Fibroblast of skin of back (primary cell): ENCODE measurements at places on chromosomes 3 and 15.

GRCh38 chr3:15647611-15648167, 46.1 kb downstream of the BTD start:
- peak; percentile 97 for DNase-seq

DNA sequence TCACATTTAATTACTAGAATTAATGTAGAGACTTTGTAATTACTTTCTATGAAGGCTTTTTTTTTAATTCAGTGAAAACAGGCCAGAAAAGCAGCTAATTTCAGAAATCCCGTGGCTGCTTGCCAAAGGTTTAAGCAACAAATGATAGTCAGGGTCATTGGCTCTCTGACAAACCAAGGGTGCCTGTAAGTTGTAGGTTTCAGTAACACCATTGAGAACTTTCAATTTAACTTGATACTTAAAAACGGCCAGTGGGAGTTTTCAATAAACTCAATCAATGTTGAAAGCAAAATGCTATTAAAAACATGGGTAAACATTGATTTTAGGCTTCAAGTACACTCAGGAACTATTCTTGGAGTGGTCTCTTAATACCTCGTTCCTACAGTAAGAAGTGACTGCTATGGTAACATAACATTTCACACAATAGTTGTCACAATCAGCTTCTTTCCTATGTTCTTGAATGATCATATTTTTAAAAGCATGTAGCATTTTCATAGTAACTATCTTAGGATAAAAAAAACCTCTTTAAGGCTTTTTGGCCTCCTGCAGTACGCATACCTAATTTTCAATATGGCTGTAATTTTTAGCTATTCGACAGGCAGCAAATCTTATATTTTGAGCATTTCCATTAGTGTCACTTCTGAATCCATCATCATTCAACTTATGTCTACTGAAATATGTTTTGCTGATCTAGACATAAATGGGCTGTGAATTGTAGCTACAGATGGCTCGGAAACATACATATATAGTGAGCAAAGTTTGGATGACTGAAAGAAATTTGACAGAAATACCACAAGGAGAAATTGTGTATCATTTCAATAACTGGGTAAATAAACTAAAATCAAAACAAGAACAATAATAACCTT, 592.1 kb upstream of the GBE1 start:
- DNase-seq: no peak

DNA sequence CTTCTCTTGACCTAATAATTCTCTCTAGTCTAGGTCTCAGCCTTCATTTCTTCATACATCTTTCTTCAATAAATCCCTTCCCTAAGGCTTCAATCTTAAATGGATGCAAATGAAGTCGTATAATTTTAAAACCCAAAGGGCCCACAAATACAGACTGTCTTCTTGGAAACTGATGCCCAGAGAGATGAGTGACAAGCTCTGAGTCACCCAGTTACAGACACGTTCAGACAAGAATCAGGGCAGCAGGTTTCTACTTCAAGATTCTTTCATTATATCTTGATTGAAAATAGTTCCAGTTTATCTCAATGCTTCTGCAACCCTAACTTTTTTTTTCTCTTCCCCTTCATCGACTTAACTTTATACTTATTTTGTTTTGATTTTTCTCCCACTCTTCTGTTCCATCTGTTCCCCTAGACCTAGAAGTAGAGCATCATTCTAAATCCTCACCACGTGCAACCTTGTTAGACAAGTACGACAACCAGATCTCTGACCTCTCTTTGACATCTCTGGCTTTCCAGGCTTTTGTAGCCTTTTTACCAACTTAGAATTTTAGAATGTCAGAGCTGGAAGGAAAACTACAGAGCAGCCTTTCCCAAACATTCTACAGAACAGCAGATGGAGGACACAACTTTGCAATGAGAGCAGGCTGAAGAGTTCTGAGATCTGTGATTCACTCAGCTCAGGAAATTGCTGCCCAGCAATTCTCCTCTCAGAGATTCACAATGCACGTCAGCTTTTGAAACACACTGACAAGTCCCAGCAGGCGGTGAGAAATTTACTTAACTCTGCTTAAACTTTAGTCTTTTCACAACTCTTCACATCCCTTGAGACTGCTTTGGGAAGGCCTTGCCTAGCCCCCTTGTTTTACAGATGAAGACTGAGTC, 25.3 kb downstream of the NCEH1 start:
- DNase-seq: peak; percentile 43

DNA sequence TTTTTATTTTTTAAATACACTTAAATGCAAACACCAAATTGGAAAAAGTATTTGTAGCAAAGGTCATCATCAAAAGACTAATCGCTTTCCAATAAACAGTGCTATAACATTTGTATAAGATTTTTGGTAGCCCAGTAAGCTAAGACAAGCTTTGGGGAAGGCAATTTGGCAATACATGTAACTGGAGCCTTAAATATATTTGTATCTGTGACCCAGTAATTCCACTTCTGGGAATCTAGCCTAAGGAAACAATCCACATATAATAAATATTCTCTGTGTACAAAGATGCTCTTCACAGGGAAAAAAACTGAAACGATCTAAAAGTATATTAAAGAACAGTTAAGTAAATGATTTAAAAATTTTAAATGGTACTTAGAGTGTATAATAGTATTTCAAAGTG, 65.5 kb upstream of the TJP1 start:
- DNase-seq: peak; percentile 15

DNA sequence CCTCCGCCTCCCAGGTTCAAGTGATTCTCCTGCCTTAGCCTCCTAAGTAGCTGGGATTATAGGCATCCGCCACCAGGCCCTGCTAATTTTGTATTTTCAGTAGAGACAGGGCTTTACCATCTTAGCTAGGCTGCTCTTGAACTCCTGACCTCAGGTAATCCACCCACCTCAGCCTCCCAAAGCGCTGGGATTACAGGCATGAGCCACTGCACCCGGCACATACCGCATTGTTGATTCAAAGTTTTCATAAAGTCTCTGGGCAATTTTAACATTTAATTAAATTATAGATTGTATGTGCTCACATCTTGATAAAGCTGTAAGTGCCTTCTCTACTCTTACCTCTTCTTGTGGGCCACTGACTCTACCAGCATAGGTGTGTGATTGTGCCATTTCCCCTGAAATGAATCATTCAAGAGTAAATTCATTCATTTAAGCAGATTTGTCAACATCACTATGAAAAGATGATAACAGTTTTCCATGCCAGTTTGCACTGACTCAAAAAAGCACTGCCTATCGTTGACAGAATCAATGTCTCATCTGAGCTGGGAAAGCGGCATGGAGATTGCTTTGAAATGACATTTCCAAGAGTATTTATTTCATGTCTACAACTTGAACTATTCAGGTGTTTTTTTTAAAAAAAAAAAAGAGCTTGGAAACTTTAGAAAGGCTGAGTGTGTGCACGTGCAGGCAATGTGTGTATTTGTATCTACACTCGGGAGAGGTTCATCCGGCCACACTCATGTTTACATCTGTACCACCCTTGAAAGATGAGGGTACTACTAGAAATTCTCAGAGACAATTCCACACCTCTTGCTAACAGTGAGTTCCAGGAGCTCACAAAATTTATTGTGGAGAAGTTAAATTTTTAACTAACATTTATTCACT, 3.5 kb downstream of the BCL2A1 start:
- no peak for DNase-seq

DNA sequence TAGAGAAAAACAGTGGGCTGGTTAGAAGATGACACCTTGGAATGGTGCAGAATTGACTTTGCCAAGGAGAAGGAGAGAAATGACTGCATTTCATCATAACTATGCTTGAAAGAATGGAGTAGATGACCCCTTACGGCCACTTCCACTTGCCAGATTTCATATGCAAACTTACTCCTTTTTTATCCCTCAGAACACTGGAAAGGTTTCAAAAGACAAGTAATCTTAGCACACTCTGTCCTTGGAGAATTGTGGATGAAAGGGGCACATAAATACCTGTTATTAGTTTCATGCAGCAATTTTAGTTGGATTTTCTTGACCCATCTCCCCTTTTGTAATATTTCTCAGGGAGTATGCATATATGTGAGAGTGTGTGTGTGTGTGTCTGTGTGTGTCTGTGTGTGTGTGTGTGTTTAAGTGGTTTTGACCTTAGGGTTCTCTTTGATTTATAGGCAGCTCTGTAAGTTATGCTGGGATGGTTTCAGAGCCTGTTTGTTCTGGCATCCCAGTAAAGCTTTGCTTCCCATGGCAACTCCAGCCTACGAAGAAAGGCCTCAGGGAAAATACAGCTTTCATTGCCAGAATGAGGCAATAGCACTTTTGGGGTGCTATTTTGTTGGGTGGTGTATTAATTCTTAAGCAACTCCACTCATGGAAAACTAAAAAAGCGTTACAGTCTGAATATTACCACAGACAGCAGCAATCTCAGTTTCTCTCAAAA, 122.2 kb upstream of the TP63 start:
- no peak for DNase-seq

- peak; percentile 65 for DNase-seq
These were observed 7.8 kb upstream of the RAD18 start for GRCh38 chr3:8970971-8971589.

DNA sequence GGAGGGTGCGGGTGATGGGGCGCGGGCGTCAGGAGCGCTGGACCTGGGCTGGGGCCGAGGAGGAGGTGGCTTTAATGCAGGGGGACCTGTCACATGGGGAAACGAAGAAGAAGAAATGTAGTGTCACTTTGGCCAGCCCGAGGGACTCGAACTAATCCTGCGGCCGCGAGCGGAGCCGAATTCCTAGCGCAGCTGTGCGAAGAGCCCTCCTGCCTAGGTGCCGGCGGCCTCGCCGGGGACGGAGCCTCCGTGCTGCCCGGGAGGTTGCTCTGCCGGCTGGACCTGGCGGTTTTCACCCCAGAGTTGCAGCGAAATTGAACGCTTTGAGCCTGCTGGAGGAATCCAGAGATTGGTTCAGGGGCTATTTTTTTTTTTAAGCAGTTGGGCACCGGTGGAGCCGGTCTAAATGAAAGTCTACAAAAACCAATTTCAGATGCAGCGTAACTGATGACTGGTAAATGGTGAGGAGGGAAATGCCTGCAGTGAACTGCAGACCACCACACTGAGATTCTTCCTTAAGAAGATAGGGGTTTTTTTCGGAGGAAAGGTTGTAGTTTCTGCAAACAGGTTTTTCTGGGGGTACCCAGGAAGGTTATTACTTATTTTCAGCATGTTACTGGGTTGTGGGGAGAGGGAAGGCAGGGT, 662 bp downstream of the TMEM108 start:
- peak; percentile 11 for DNase-seq

DNA sequence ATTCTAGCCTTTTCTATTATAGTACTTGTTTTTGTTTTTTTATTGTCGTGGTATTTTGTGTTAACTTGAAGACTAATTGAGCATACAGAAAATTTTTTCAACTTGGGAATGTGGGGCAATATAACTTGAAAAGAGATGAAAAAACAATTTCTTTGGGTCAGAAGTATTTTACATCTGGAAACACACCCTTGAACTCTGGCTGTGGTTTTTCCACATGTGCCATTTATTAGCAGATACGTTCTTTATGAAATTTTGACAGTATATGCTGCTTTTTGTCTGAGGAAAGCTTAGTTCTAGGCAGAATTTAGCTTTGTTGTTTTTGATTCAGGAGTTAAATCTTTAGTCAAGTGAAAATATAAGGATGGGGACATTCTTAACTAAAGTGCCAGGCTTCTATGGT, 44.7 kb downstream of the TCF12 start:
- DNase-seq: no peak

- peak; percentile 84 for DNase-seq
These were observed 17.8 kb downstream of the RUBCN start for GRCh38 chr3:197718891-197719290.

DNA sequence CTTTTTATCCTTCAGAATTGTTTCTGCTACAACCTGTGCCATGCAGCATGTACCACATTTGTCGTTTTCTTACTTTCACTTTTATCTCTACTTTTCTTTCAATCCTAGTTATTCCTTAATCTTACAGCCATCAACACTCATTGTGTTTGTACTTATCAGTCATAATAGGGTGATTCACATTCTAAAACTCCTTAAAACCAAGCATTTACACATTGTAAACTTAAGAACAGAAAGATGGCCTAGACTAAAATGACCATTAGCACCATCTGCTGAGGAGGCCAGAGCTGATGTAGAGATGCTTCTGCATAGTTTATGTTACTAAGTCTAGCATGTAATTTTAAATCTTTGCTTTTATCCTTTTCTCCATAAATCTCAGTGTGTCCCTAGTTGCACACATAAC, 25.5 kb downstream of the EIF2AK4 start:
- DNase-seq: no peak

DNA sequence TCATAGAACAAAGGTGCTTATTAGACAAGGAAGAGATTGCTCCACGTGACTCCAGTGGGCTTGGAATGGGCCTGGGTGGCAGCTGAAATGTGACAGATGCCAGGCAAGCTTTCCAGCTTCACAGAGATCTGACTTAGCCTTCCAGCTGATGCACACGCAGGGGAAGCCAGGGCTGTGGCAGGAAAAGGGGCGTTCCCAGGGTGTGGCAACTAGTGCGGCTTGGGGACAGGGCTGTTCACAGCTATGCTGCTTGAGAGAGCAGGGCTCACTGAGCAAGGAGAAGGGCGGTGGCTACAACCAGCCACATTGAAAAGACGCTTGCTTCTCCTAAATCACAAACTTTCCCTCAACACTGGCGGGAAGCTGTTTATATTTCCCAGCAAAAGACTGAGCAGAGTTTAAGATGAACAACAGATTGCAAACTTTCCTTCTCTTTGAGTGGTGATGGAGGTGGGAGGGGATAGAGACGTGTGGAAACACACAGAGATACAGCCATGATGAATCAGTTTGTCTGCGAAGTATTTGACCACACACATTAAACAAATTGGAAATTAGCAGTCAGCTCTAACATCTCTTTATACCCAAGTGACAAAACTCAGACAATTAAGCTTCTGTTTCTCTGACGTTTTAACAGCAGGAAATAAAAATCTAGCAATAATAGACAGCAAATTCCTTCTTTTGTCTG, 127.5 kb downstream of the BDH1 start:
- DNase-seq: peak; percentile 85

DNA sequence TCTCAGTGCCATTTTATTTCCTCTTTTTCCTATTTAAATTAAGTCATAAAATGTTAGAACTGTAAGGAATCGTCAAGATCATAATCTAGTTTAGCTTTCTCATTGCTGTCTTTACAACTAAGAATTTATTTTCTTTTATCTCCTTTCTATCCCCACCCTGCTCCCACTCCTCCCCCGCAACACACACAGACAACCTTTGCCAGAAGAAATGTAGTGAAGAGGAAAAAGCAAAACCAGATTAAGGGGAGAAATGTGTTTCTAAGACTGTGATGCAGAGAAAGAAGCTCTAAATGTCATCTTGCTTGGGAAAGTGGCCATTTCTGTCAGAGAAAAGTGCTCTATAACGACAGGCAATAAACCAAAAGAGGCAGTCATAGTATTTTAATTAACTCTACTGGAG, 78.3 kb upstream of the MLF1 start:
- no peak for DNase-seq

DNA sequence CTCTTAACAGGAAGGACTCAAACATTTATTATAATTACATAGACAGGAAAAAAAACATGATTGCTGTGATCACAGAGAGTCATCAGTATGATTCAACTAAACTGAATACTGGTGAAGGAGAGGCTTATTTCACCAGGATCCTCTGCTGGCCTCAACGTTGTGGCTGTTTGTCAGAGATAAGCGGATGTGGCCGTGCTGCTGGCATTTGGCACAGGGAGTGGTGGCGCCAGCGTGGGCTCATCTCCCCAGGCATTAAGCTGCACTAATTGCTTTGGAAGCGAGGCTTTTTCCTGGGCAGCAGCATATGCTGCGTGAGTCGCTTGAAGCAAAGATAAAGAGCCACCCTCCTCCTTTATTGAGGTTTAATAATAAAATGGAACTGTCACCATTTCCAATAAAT, 306.7 kb downstream of the LRTM1 start:
- DNase-seq: no peak
